ENCODE measurements at places on chromosomes 1 and 21.
A peak's percentile ranks its signal among the peaks of the same experiment; 100 is the strongest.

DNA sequence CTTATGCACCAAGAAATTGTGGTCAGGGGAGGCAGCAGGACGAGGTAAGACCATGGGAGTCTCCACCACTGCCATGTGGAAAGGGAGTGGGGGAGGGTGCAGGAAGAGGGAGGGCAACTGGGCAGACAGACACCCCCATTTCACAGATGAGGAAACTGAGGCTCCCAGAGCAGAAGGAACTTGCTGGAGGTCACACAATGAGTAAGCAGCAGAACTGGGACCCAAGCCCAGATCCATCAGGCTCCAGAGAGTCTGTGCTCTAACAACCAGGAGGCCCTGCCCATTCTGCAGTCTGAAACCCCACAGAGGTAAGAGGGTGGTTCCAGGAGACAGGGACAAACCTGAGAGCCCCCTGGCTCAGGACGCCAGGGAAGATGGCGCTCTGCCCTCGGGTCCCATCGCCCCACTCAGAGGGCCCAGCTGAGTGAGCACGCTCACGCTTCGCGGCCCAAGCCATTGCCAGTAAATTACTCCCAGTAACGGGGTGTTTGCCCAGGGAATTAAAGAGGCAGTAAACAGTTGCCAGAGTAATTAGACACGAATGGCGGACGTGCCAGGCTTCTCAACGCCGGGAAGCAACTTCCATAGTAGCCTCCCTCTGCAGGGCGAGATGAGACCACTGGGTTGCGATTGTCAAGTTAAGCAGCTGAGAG, 59.2 kb downstream of the MATN1 start:
- no peak overlapping the region for H3K27ac ChIP-seq
- no peaks in the 10 kb centered on the region for H3K36me3 ChIP-seq
- no peak overlapping the region for H3K4me3 ChIP-seq
- no peak for DNase-seq

GRCh38 chr1:28457678-28458077, 48.2 kb upstream of the RCC1 start:
- no peak for DNase-seq
- no peaks in the 10 kb centered on the region for H3K36me3 ChIP-seq
- peaks cover 8% of the 10 kb centered on the region for H3K4me1 ChIP-seq
- H3K4me3 ChIP-seq, result no peak overlapping the region

- H3K4me3 ChIP-seq, result no peak overlapping the region
- H3K4me1 ChIP-seq, result peaks cover 2% of the 10 kb centered on the region
- H3K27me3 ChIP-seq, result no peaks in the 10 kb centered on the region
- no peaks in the 10 kb centered on the region for H3K36me3 ChIP-seq
Observed at GRCh38 chr1:93463960-93464359, 16.0 kb downstream of the FNBP1L start.

GRCh38 chr1:59137276-59137615, 159.6 kb upstream of the FGGY start:
- H3K27ac ChIP-seq, result no peak overlapping the region
- H3K36me3 ChIP-seq, result peaks cover 7% of the 10 kb centered on the region
- no peak overlapping the region for H3K4me3 ChIP-seq
- peaks cover 8% of the 10 kb centered on the region for H3K4me1 ChIP-seq
- peaks cover 31% of the 10 kb centered on the region for H3K27me3 ChIP-seq
- no peak for DNase-seq

- H3K27me3 ChIP-seq, result no peaks in the 10 kb centered on the region
- H3K36me3 ChIP-seq, result peaks cover 12% of the 10 kb centered on the region
- H3K4me1 ChIP-seq, result peaks cover 17% of the 10 kb centered on the region
- H3K4me3 ChIP-seq, result no peak overlapping the region
- DNase-seq, result no peak
Observed at GRCh38 chr1:151289991-151290708, 8.1 kb downstream of the ZNF687 start.

- peak overlapping the region; percentile 92 for H3K4me3 ChIP-seq
- H3K36me3 ChIP-seq, result peaks cover under 1% of the 10 kb centered on the region
- peaks cover 18% of the 10 kb centered on the region for H3K27me3 ChIP-seq
- peaks cover 12% of the 10 kb centered on the region for H3K4me1 ChIP-seq
- no peak for DNase-seq
- H3K27ac ChIP-seq, result no peak overlapping the region
Observed at GRCh38 chr1:226870026-226870400, 403 bp upstream of the PSEN2 start.

- no peaks in the 10 kb centered on the region for H3K27me3 ChIP-seq
- no peak overlapping the region for H3K27ac ChIP-seq
- no peak for DNase-seq
- H3K4me3 ChIP-seq, result no peak overlapping the region
- H3K4me1 ChIP-seq, result peaks cover 4% of the 10 kb centered on the region
Observed at GRCh38 chr1:235831148-235831547, 35.6 kb downstream of the LYST start.

- DNase-seq, result no peak
- H3K4me1 ChIP-seq, result peaks cover 3% of the 10 kb centered on the region
- peaks cover 3% of the 10 kb centered on the region for H3K36me3 ChIP-seq
- H3K27me3 ChIP-seq, result no peaks in the 10 kb centered on the region
- H3K4me3 ChIP-seq, result no peak overlapping the region
Observed at GRCh38 chr1:172616195-172616594, 42.7 kb upstream of the FASLG start.

GRCh38 chr1:78102082-78102481, 56.3 kb downstream of the GIPC2 start:
- H3K36me3 ChIP-seq, result peaks cover 2% of the 10 kb centered on the region
- H3K27me3 ChIP-seq, result peaks cover 31% of the 10 kb centered on the region
- no peak for DNase-seq
- H3K4me1 ChIP-seq, result peaks cover 3% of the 10 kb centered on the region
- no peak overlapping the region for H3K4me3 ChIP-seq
- no peak overlapping the region for H3K27ac ChIP-seq

DNA sequence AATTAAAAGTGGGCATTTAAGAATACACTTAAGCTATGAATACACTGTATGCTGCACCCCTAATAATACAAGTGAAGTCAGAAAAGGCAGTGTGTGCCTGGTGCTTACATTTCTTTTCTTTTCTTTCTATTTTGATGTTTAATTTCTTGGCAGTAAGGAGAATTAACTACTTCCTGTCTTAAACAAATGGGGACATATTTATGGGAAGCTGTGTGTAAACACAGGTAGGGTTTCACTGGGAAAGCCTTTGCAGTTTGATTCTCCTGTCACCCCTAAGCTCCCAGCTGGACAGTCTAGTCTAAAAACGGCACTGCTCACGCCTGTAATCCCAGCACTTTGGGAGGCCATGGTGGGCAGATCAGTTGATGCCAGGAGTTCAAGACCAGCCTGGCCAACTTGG, 146.0 kb downstream of the MIS18A start:
- H3K27me3 ChIP-seq, result peaks cover 20% of the 10 kb centered on the region
- H3K4me1 ChIP-seq, result no peaks in the 10 kb centered on the region
- H3K36me3 ChIP-seq, result peaks cover 2% of the 10 kb centered on the region
- no peak for DNase-seq

GRCh38 chr1:180156201-180156600, 1.5 kb downstream of the QSOX1 start:
- peaks cover 5% of the 10 kb centered on the region for H3K36me3 ChIP-seq
- H3K27ac ChIP-seq, result peak overlapping the region; percentile 96
- peak overlapping the region; percentile 45 for H3K4me3 ChIP-seq
- no peak for DNase-seq
- peaks cover 33% of the 10 kb centered on the region for H3K4me1 ChIP-seq

DNA sequence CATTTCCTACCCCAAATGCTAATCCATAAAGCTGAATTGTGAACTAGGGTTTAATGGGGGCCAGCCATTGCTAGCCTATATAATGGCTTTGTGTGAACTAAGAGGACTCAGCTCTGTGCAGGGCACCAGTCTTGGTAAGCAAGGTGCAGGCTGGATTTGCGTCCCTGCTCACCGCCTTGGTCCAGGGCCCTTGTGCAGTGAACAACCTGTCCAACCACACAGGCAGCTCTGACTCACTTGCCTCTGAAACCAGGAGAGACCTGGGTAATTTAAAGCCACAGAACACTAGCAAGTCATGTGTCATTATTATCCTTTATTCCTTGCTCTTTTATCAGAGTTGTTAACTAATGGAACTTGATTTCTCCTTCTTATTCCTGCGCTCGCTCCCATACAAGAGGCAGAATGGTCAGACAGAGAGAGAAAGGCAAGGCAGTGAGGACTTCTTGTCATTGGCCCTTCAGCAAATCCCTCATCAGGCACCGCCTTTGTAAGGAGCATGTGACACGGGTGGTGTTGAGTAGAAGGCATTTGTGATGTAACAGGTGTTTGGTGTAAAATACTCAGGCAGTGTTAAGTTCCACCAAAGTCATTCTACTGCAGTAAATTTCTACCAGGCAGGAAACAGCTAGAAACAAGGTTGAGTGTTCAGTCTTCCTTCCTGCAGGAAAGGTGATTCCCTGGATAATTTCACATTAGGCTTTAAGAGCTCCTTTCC, 67.3 kb upstream of the OLIG2 start:
- H3K27me3 ChIP-seq, result peaks cover 74% of the 10 kb centered on the region
- DNase-seq, result no peak
- no peak overlapping the region for H3K27ac ChIP-seq
- H3K4me1 ChIP-seq, result peaks cover 2% of the 10 kb centered on the region
- H3K4me3 ChIP-seq, result no peak overlapping the region
- peaks cover 2% of the 10 kb centered on the region for H3K36me3 ChIP-seq

DNA sequence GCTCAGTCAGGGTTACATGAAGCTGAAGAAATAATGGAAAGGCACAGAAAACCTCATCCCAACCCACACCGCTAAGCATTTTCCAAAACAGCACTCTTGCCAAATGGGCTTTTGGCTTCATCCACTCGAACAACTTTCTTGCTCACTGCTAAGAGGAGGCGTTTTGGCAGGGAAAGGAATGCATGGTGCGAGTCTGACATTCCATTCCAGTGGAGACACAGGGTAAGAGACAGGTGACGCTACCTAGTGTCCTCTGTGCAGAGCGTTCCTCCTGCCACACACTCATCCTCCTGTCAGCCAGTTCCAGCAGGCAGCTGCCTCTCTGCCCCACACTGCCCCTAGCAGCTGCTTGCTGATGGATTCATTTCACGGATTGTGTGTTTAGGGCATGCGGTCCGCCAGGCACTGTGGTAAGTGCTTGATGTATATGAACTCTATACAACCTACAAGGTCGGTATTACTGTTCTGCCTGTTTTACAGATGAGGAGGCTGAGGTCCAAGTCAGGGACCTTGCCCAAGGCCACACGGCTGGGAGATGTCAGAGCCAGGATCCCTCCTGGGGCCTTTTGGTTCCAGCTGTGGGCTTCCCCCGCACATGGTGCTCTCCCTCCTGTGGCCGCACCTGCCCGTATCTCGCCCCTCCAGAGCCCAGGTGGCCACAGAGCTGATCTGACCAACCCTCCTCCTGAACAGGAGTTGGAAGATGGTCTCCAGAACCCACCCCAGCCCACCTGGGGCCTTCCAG, 25.7 kb upstream of the BACE2 start:
- no peaks in the 10 kb centered on the region for H3K36me3 ChIP-seq
- H3K27me3 ChIP-seq, result peaks cover 53% of the 10 kb centered on the region
- no peak overlapping the region for H3K27ac ChIP-seq
- no peaks in the 10 kb centered on the region for H3K4me1 ChIP-seq

DNA sequence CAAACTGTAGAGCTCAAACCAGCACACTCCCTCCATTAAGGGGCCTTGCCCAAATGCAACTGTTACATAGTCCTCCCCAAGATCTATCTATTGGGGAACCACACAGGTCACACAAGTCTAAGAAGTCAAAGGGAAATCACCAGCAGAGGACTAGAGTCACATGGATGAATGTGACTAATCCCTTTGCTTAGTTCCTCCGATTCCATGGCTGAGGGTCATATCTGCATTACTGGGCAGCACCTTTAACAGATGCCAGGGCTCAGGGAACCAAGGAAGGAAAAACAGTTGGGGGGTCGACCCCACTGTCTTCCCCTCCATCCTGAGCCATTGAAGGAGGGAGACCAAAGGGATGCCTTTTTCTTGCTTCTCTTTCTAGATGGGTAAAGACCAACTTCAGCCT, 23.4 kb upstream of the SMYD3 start:
- H3K27me3 ChIP-seq, result no peaks in the 10 kb centered on the region
- no peak for DNase-seq
- no peak overlapping the region for H3K4me3 ChIP-seq
- no peak overlapping the region for H3K27ac ChIP-seq

GRCh38 chr1:9115351-9116205, 13.3 kb downstream of the GPR157 start:
- H3K27me3 ChIP-seq, result no peaks in the 10 kb centered on the region
- H3K4me1 ChIP-seq, result peaks cover 13% of the 10 kb centered on the region
- H3K27ac ChIP-seq, result no peak overlapping the region
- DNase-seq, result no peak
- no peak overlapping the region for H3K4me3 ChIP-seq

DNA sequence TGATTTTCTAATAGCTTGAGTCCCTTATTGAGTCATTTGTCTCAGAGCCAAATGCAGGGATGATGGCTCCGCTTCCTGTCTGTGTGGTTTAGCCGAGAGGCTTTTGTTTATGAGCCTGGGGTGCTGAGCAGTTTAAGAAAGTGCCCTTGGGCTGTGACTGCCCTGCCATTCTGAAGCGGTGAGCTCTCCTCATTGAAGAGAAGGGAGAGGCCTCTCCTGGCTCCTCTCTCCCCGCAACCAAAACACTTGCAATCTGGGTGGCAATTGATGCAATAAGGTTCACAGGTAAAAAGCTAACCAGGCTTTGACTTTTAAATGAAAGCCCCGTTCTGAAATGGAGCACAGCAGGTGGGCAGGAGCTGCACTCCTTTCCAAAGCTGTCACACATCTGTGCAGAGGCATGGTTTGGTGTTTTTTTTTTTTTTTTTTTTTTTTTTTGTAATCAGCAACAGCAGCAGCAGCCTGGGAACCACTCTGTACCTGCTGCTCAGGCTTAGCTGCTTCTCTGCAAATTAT, 403.7 kb downstream of the SIPA1L2 start:
- peaks cover 13% of the 10 kb centered on the region for H3K4me1 ChIP-seq
- H3K27ac ChIP-seq, result peak overlapping the region; percentile 44
- H3K4me3 ChIP-seq, result peak overlapping the region; percentile 10
- no peak for DNase-seq

DNA sequence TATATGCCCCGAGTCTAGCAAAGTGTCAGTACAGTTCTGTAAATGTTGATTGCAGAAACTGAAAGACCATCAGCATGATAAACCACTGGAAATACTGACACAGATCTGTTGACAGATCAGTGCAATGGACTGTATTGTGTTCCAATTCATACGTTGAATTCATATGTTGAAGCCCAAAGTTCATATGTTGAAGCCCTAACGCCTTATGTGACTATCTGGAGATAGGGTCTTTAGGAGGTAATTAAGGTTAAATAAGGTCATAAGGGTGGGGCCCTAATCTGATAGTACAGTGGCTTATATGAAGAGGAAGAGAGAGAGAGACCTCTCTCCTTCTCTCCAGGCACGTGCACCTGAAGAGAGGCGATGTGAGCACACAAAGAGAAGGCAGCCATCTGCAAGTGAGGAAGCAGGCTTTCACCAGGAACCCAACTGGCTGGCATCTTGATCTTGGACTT, 144.7 kb downstream of the MRPL39 start:
- no peak for DNase-seq
- peak overlapping the region; percentile 93 for H3K27ac ChIP-seq
- no peaks in the 10 kb centered on the region for H3K36me3 ChIP-seq
- H3K27me3 ChIP-seq, result no peaks in the 10 kb centered on the region
- H3K4me1 ChIP-seq, result peaks cover 26% of the 10 kb centered on the region
- H3K4me3 ChIP-seq, result no peak overlapping the region

- H3K4me3 ChIP-seq, result no peak overlapping the region
- no peaks in the 10 kb centered on the region for H3K27me3 ChIP-seq
- DNase-seq, result no peak
- peak overlapping the region; percentile 67 for H3K27ac ChIP-seq
Observed at GRCh38 chr21:41974752-41975053, 20.9 kb upstream of the C2CD2 start.

- H3K4me3 ChIP-seq, result peak overlapping the region; percentile 43
- H3K27ac ChIP-seq, result no peak overlapping the region
- peaks cover 10% of the 10 kb centered on the region for H3K4me1 ChIP-seq
- H3K27me3 ChIP-seq, result peaks cover 48% of the 10 kb centered on the region
- DNase-seq, result no peak
Observed at GRCh38 chr21:31875496-31876015, 2.7 kb downstream of the HUNK start.
